ENCODE measurements at places on chromosomes 1 and 21. TPM values are rescaled to one million over a fixed set of nuclear protein-coding genes. Genes with fewer than 3 reads are reported as not detected.

DNA sequence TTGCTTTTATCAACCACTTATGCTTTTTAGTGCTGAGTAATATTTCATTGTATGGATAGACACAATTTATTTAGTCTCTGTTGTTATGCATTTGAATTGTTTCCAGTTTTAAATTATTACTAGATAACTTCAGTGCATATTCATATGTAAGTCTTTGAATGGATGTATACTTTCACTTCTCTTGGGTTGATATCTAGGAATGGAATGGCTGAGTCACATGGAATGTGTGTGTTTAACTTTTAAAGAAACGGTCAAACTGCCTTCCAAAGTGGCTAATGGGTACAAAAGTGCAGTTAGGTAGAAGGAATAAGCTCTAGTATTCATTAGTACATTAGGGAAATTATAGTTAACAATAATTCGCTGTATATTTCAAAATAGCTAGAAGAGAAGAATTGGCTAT, 82.4 kb downstream of the NPHS2 start:
- no peak for DNase-seq

DNA sequence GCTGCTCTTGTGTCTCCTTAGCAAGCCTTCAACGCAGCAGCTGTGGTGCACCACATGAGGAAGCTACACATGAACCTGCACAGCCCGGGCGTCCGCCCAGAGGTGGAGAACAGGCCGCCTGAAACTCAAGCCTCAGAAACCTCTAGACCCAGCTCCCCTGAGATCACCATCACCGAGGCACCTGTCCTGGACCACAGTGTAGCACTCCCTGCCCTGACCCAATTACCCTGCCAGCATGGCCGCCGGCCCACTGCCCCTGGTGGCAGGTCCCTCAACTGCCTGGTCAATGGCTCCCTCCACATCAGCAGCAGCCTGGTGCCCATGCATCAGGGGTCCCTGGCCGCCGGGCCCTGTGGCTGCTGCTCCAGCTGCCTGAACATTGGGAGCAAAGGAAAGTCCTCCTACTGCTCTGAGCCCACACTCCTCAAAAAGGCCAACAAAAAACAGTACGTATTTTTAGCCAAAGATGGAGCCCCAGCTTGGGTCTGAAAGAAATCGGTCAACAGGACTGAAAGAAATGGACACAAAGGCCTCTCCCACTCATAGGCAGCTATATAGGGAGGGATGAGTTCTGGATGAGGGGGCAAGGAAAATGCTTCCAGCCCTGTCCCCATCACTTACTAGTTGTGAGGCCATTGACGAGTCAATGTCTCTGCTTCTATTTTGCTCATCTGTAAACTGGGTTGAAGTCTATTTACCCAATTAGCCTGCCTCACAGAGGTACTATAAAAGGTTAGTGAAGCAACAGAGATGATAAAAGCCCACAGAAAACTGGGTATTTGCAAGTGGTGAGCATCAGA, 28.5 kb downstream of the CAMK1G start:
- no peak for DNase-seq

SPRR1B gene
- total RNA-seq: not detected

DNA sequence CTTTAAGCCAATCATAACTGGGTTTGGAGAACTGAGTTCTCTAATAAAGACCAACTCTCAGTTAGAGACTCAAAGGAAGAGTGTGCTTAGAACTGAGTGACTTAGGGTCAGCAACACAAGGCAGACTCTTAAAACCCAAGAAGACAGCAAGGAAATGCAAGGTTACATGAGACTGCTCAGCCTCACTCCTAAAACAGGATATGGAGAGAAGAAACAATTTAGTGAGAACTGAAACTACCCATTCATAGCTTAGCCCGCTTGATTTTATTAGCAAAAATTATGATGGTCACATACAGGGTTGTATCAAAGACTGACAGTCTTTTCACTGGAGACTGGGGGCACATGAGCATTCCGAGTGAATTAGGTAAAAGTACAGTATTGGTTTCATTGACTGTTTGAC, 78.9 kb upstream of the DMRTA2 start:
- DNase-seq: no peak

TMEM54 gene
- 17.2 TPM for total RNA-seq

DNA sequence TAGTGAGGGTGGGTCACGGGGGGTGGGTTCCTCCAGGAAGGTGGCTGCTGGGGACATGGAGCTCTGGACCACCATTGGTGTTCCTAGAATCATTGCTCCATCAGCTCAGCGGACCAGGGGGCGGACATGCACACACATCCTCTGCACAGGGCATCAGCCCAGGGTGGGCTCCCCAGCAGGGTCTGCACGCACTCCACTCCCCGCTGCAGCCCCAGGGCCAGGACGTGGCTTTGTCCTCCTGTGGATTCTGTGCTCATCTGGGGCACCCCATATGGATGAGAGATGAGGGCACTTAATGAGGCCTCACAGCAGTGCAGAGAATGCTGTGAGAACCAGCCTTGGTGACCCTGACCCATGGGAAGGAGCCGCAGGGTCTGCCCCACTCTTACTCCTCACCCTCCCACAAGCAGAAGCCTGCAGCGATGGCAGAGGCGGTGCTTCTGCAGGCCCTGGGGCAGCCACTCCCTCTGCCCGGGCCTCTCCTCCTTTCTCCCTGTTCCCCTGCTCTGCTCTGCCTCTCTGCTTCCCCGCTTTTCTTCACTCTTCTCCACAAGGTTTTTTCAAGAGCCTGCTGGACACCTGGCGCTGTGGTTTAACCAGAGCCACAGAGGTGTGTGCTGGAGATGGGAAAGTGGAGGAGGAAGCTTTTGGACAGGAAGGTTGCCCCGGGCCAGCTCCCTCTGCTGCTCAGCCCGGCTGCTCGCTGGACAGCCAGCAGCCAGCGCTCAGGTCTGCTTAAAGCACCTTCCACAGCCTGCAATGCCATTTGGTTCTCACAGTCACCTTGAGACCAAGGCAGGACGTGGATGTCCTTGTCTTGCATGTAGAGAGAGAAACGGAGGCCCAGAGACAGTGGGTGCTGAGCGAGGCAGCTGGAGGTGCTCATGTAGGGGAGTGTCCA, 26.3 kb upstream of the PCBP3 start:
- DNase-seq: peak; percentile 53

DNA sequence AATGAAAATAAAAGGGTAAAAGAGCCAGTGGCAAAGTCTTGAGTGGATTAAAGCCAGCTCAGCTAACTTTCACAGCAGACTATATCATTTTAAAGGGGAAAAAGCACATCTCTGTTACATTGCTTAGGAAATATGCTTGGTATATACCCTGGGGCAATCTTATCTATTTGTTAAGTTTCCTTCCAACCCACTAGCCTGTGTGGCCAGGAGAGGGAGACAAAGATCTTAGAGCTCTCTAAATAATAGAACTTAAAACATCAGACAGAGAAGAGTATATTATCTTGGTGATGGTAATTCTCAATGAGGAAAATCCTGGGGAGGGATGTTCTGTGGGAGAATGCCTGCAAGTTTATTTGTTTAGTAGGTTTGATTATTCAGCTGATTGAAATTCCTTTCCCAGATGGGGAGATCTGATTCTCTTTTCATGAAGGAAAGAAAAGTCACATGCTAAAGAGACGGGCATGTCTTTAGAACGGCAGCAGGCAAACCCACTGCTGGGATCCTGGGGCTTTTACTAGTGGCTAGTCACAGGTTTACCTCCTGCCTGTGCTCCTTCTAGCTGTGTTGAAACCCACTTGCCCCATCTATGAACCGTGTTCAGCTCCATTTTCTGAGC, 3.6 kb downstream of the KCNE2 start:
- DNase-seq: peak; percentile 50

DNA sequence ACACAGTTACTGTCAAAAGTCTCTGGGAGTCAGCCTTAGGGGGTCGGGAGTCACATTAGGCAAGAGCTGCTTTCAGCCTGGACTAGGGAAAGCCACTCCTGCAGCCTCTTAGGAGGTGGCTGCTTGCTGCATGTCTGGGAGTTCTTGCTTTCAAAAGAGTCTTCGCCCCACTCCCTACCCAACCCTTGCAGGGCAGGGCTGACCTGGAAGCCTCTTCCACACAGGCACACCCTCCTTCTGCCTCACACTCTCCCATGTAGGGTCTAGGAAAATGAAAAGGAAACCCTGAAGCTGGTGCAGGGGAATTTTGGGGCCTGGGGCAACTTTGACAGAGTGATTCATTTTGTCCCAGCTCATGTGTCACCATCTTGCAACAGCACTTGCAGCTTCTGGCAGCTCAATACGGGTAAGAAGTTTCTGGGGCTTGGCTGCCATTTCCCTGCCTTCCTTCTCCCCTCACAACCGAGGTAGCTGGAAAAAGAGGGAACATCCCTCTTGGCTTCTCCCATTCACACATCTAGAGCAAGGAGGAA, 37.3 kb downstream of the KCND3 start:
- DNase-seq: no peak

LDLRAD1 gene
- not detected for total RNA-seq

TEX38 gene
- not detected for total RNA-seq

DNA sequence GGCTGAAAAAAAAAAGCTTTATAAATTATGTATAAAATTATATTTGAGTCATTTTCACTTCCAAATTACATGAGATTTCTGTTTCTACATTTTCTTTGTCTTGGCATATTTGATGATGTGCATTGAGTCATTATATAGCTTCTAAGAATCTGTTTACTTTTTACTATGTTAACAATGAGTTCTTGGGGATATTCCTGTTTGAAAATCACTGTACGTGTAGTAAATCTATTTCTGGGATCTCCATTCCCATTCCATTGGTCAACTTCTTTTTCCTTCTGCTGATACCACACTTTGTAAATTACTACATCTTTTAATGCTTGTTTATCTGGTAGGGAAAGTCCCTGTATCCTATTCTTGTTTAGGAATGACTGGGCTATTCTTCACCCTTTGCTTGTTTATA, 43.6 kb downstream of the TNFRSF9 start:
- no peak for DNase-seq

GRCh38 chr1:30888391-30888790, 20.2 kb downstream of the SDC3 start:
- DNase-seq: no peak

GJB4 gene
- total RNA-seq: not detected

- no peak for DNase-seq
These were observed 92.9 kb upstream of the NEGR1 start for GRCh38 chr1:72375226-72375625.

DNA sequence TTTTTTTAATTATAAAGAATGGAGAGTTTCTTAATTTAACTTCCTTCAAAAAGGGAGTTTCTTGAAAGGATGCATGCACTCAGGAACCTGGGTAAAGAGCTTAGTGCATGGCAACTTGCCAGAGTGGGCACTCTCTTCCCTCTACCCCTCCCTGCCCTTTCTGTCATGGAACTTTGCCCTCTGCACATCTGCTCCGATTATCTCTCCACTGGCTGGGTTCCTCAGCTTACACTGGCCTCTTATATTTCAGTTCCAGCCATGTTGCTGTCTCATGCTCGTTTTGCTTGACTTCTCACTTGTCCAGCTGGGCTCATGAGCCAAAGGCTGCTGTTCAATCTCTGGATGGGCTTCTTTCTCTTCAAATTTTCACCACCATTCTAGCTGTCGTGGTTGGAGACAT, 87.0 kb downstream of the NCAM2 start:
- DNase-seq: no peak

C1QA gene
- total RNA-seq: not detected

GRCh38 chr21:43916691-43917514, 51.9 kb downstream of the AGPAT3 start:
- no peak for DNase-seq

DNA sequence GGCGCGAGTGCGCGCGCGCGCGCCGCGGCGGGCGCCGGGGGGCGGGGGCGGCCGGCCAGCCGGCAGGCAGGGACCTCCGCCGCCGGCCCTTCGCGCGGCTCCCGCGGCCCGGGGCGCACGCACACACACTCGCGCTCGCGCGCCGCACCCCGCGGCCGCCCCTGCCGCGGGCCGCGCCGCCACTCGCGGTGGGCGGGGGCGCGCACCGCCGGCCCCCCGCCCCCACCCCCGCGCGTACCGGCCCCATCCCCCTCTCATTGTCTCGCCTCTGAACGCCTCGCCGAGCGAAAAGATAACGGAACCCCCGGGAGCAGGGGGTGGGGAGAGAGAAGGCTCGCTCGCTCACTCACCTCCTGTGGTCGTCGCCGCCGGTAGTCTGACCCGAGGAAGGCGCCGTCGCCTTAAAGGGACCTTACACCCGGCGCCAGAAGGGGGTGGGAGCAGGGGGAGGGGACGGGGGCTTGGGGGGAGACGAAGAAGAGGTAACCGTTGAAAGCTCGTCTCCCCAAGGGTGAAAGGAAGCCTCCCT, 428 bp downstream of the POGZ start:
- DNase-seq: peak; percentile 74

CLCA1 gene
- total RNA-seq: not detected

DNA sequence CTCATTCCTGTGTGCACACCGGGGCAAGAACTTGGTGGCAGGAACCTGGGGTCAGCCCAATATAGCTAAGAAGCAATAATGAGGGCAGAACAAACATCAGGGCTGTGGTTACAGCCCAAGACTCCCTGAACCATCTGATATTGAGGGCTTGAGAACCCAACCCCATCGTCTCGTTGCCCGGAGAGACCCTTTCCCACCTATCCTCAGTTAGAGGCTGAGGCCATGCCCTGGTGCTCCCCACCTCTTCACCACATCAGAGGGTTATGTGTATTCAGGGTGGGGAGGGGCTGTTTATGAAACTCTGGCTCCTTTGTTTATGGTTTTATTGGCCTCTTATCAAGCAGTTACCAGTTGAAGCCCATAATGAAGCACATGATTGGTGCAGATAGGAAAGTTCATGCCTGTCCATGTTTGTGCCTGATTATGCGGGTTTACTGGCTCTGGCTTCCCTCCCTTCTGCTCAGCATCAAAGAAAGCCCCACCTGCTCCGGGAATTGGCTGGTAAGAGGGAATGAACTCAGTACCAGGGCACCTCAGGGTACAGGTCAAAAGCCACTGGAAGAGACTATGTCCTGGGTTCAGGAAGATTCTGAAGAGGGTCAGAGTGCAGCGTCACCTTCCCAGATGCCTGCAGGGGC, 14.5 kb downstream of the NUAK2 start:
- DNase-seq: no peak

DNA sequence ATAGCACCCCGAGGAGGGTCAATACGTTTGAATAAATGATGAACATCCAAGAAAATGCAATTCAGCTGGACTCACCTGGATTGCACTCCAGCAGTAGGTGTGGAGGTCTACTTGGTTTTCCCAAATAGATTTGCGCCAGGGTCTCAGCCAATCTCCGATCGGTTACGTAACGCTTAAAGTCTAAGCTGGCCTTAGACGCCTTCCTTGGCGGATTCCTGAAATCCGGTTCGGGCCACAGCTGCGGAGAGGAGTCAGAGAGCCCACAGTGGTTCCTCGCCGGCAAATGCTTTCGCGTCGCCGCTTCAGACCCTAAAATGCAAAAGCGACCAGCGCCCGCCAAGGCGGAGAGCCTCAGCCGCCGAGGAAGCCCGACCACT, 322 bp downstream of the TFB2M start:
- DNase-seq: no peak

DNA sequence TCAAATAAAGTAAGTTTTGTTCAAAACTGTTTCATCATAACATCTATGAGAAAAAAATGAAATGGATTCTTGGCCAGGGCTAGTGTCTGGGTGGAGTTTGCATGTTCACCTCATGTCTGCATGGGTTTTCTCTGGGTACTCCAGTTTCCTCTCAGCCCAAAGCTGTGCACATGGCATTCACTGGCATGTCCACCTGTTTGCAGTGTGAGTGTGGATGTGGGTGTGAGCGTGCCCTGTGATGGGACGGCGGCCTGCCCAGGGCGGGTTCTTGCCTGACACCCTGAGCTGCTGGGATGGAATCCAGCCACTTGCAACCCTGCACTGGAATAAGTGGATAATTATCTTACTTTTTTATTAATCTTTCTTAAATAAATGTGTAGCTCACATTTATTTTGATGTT, 185.5 kb downstream of the RYR2 start:
- DNase-seq: no peak

DISP3 gene
- 3.5 TPM for total RNA-seq

GRCh38 chr1:159556931-159557369, 21.1 kb upstream of the OR10J5 start:
- no peak for DNase-seq

GRCh38 chr1:32709075-32709474, 6.5 kb upstream of the SYNC start:
- DNase-seq: no peak

Data from H9 (cell line).